ENCODE measurements at places on chromosomes 6 and 20.

- no peak for DNase-seq
Measured at GRCh38 chr6:100693249-100693927, 187.7 kb downstream of the ASCC3 start.

DNA sequence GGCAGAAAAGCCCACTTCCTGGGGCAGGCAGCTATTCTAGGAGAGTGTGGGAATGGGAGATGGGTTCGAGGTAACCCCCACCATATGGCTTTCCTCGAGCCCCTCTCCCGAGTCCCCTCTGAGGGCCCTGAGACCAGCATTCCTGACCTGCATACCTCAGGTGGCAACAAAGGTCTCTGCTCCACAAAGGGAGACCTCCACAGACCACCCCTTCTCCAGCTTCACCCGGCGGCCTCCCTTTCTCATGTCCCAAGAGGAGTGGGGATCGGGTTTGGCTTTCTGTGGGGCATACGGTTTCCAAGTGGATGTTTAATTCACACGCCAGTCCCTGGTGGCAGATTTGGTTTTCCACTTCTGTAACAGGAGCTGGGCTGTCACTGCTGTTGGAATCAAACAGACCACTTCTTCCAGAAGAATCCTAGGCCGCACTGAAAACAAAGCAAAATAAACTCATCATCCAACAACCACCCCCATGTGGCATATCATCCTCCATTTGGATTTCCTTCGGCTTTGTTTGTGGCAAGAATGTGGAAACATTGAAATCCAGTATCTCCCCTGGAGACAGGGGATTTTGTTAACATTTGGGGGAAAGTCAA, 83.2 kb downstream of the DLL1 start:
- no peak for DNase-seq

DNA sequence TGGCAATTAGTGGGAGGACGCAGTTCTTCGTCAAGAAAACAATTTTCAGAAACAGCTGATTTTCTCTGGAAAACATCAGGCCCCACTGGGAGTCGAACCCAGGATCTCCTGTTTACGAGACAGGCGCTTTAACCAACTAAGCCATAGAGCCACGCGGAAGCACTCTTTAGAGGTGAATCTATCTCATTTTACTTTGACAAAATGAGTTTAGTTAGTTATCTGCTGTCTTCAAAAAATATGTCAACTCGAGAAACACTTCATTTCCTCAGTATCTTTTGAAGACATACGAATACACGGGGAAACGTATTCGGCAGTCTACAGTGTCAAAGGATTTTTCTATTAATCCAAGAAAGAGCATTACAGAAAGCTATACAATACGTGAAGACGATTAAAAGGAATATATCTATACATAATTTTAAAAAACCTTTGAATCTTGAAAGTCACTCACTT, 26.7 kb downstream of the GPX6 start:
- DNase-seq, result no peak

GRCh38 chr20:341682-342081, 5.2 kb upstream of the NRSN2 start:
- no peak for DNase-seq

- no peak for DNase-seq
Measured at GRCh38 chr20:49804364-49804763, 8.3 kb upstream of the SLC9A8 start.

DNA sequence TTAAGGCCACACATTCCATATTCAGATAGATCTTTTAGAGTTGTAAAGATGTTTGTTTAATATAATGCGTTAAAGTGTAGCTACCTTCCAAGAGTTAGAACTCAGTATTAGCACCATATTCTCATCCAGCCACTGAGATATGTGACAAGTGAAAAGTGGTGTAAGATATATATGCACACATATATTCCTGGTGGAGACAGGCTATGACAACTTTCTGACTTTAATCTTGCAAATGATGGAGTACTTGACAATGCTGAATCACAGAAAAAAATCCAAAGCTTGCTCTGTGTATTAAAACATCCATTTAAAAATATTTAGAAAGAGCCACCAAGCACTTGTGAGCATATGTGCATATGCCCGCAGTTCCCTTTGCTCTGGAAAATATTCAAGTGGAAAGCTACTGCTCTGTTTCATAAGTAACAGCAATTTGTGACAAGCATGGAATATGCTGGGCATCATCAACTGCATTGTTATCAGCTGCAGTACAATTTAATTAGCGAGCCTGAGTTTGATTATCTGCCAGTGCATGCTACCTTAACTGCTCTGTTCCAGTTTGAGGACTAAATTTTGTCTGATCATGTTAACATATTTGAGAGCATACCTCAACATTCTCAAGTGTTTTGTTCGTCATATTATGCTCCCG, 64.8 kb downstream of the VIP start:
- no peak for DNase-seq

DNA sequence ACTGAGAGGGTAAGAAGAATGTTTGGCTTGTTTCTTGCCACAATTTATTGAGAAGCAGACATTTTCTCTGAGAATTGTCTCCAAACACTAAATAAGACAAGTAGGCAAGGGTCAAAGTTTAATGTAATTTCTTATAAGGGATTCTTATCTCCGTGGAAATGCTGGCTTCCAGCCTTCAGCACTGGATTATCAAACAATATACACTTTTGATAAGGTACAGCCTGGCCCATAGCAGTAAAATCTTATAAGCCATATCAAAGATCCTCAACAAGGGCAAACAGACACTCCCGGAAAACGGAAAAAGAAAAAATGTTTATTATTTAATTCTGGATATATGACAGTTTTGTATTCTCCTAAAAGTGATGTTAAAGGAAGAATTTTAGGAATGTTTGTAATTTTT, 18.5 kb upstream of the ZSCAN9 start:
- no peak for DNase-seq

DNA sequence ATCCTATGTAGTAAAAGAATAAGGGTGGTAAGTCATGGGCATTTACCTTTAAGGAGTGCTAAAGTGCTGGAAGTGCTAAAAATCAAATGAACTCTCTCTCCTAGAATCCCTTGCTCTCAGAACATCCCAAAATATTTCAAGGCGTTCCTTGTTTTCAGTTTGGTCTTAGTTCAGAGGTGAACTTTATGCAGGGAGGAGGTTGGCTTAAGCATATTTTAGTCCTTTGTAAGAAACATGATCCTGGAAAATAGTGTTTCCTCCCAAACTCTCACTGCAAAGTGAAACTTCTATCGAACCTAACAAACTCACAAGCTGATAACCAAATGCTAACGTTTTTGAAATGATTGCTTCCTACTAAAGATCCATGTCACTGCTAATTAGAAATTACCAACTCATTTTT, 231.4 kb downstream of the FOXC1 start:
- no peak for DNase-seq

GRCh38 chr6:139586273-139586672, 211.8 kb upstream of the CITED2 start:
- DNase-seq, result no peak

DNA sequence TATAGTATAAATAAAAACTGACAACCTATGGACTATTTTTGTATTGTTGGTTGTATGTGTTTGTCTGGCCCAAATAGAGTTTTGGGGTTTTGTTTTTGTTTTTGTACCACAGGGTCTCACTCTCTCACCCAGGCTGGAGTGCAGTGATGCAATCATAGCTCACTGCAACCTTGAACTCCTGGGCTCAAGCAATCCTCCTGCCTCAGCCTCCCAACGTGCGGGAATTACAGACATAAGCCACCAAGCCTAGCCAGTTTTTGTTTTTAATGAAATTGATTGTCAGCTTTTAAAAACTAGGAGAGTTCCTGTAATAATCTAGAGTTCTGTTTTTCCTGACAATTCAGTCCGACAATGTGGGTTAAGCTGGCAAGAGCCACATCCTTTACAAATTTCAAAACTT, 98.7 kb downstream of the ZMYND8 start:
- DNase-seq, result no peak

DNA sequence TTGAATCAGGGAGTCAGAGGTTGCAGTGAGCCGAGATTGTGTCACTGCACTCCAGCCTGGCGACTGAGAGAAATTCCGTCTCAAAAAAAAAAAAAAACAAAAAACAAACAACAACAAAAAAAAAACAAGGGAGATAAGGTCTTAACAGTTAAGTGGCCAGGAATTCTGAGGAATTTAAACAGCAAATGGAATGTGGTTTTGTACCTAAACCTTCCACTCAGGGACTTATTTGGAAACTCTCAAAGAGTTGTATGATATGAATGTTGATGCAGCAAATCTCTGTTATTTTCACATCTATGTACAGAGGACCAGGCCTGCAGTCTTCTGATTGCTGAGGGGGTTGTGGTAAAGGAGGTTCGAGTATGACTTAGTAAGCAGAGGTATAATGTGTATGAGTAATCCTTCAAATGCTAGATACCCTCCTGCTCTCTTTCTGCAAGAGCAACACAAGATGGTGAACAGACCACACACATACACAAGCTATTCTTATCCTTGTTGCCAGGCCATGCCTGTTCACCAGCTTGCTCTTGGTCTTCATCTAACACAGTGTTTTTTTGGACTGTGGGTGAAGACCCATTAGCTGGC, 174.9 kb upstream of the SCGN start:
- no peak for DNase-seq

- DNase-seq, result no peak
Measured at GRCh38 chr20:53346335-53346648, 247.3 kb downstream of the ZNF217 start.

GRCh38 chr6:139855671-139856311, 481.3 kb upstream of the CITED2 start:
- no peak for DNase-seq

- DNase-seq, result no peak
Measured at GRCh38 chr6:106538145-106538544, 91.2 kb downstream of the RTN4IP1 start.

DNA sequence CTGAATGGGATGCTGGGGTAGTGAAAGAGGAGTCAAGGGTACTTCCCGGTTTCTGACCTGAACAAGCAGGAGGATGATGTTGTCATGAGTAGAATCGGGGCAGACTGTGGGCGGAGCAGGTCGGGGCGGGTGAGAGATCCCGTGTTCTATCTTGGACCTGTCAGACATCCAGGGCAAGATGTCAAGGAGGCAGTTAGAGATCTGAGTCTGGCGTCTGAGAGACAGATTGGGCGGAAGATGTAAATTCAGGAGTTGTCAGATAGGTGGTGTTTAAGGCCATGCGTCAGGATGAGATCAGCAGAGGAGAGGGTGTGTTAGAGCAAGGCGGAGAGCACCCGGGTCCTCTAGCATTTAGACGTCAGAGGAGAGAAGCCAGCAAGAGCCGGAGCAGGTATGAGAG, 115.5 kb downstream of the DLGAP4 start:
- DNase-seq, result no peak

DNA sequence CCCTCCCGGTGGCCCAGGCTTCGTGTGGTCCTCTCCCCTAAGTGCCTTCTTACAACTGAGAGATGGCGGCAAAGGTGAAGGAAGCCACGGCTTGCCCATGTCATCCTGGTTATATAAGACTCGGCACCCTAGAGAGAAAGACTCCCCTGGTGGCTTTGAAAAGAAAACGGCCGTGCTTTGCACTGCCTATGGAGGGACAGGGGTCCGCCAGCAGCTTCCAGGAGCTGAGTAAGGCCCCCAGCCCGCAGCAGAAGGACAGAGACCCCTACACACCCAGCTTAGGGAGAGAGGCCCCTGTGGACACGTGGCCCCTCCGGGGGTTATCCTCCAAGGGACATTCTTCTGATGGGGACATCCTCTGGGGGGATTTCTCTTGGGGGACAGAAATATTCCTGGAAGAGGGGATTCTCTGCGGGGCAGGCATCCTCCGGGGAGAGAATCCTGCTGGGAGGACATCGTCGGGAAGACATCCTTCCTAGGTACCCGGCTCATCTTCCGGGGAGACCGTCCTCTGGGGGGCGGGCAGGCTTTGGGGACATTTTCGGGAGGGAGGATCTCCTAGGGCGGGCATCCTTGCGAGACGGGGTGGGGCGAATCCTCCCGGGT, 511 bp upstream of the OGFR start:
- DNase-seq, result no peak

DNA sequence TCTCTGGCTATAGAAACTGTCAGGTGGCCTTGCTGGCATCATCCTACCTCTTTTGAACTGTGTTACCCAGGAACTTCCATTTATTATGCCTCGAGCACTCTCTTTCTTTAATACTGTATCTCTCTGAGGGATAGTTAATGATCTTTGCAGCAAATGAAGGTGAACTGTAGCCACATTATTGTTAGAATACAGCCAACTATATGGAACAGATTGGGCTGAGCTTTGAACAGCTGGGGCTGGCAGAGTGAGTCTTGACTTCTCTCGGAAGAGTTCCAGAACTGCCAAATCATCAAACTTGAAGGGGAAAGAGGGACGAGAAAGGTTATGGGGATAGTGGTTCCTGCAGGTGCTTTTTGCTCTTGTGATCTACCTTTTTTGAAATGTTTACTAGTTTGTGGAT, 237.7 kb downstream of the PRL start:
- DNase-seq, result no peak

- no peak for DNase-seq
Measured at GRCh38 chr6:163085861-163086623, 328.5 kb upstream of the QKI start.

DNA sequence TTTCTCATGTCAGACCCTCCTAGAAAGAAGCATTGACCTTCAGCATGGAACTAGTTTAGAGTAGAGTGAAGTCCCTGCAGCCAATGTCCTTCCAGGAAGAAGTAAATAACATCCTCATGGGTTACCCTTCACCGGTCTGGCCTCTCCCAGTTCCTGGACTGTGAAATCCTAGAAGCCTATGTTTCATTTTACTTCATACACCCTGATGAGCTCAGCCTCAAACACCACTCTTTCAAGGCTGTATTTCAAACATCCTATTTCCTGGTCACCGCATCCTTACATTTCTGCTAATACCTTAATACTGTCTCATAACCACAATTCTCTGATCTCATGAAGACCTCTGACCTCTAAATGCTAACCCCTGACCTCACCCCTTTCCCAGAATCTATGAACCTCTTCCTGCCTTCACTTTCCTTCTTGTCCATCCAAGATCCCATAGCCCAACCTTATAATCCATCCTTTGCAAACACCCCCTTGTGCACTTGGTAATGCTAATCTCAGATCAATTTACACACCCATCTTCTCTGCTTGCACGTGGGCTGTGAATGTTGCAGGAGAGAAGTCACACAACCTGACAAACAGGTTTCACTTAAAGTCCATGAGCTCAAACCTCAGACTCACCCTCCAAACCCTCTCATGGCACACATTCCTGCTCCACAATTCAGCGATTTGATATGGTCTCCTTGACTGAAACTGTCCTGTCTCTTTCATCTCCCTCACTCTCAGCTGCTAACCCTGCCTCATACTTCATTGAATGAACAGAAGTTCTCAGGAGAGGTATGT, 30.2 kb downstream of the SLC2A10 start:
- DNase-seq, result no peak

DNA sequence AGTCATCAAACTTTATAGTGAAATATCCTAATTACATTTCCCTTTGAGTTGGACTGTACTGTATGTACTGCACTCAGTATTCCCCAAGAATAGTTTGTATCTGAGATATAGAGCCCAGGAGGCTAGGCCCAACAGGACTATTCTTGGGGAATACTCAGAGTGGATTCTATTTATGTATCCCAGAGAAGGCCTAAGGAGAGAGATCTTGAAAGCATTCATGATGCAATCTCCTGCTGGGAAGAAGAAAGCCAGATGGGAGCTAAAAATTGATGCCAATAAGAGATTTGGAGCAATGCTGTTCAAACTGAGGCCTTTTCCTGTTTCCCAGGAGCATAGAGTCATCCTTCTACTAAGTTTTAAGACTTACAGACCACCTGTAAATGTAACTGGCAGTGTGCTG, 452.1 kb upstream of the PLCB4 start:
- no peak for DNase-seq

- DNase-seq, result no peak
Measured at GRCh38 chr6:161038229-161039031, 46.9 kb downstream of the MAP3K4 start.

GRCh38 chr6:94217836-94218235, 798.5 kb upstream of the EPHA7 start:
- no peak for DNase-seq

- DNase-seq, result no peak
Measured at GRCh38 chr6:97915537-97915936, 632.5 kb upstream of the MMS22L start.

All from stimulated activated CD8-positive, alpha-beta memory T cell treated with anti-CD3 and anti-CD28 coated beads, Interleukin-7, amount 100 ng/mL, for 1 hour (primary cell).